ENCODE measurements at places on chromosomes 4 and X.

- no peak overlapping the region for H3K4me3 ChIP-seq
- no peaks in the 10 kb centered on the region for H3K36me3 ChIP-seq
- H3K4me1 ChIP-seq, result no peaks in the 10 kb centered on the region
- H3K27me3 ChIP-seq, result no peaks in the 10 kb centered on the region
Observed at GRCh38 chr4:125515016-125515415, 200.3 kb downstream of the FAT4 start.

DNA sequence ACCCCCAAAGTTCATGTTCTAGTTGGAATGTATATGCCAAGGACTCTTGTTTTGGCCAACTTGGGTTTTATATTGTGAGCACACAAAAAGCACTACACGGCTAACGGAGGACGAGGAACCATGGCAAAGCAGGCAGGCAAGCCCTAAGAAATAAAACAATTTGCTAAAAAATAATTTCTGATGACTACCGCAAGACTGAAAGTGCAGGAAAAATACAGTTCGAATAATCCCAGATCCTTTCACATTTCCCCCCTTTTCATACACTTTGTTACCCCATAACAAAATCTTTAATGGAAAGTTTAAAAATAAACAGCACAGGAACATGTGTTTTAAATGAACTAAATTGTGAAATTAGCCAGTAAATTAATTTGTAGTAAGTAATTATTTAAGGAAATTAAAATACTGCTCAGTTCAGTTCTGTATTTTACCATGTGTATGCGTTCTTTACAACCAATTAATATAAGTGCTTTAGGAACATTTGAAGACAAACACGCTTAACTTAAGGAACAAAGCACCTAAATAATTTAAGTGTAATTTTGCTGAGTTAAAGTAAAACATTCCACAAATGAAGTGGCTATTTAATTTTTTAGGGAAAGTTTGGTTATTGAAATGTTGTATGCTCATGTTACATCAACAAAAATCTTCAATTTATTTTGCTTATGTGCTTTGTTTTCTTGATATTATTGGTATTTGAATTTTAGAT, 12.4 kb upstream of the PITX2 start:
- no peak overlapping the region for H3K4me3 ChIP-seq
- H3K27ac ChIP-seq, result no peak overlapping the region
- no peaks in the 10 kb centered on the region for H3K36me3 ChIP-seq
- peaks cover 99% of the 10 kb centered on the region for H3K27me3 ChIP-seq
- peaks cover 51% of the 10 kb centered on the region for H3K4me1 ChIP-seq

DNA sequence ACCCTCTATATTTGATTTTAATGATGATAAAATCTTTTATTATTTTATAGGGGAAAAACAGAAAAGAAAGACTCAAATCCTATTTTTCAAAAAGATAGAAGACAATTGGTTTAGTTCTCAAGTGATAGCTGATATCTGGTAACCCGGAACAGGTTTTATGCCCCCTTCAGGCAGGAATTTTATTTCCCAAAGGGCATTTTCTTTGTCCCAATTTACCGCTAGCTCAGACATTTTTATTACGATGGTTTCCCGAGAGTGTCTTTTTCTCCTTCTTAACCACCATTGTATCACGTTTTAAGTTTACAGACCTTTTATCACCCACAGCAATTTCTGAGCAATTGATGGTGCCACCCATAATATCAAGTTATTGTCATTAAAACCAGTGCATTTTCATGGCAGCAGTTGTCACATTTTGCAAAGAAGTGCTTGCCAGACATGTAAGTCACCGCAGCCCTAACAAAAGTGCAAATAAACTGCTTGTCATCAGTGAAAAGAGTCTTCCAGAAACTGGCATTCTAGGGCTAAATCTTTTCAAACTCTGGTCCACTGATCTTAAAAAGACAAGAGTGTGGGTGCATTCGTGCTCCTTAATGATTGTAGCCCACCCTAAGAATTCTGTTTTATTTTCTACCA, 204.8 kb upstream of the VCX start:
- no peak overlapping the region for H3K4me3 ChIP-seq
- no peaks in the 10 kb centered on the region for H3K36me3 ChIP-seq
- no peak overlapping the region for H3K27ac ChIP-seq
- peak; percentile 16 for DNase-seq

DNA sequence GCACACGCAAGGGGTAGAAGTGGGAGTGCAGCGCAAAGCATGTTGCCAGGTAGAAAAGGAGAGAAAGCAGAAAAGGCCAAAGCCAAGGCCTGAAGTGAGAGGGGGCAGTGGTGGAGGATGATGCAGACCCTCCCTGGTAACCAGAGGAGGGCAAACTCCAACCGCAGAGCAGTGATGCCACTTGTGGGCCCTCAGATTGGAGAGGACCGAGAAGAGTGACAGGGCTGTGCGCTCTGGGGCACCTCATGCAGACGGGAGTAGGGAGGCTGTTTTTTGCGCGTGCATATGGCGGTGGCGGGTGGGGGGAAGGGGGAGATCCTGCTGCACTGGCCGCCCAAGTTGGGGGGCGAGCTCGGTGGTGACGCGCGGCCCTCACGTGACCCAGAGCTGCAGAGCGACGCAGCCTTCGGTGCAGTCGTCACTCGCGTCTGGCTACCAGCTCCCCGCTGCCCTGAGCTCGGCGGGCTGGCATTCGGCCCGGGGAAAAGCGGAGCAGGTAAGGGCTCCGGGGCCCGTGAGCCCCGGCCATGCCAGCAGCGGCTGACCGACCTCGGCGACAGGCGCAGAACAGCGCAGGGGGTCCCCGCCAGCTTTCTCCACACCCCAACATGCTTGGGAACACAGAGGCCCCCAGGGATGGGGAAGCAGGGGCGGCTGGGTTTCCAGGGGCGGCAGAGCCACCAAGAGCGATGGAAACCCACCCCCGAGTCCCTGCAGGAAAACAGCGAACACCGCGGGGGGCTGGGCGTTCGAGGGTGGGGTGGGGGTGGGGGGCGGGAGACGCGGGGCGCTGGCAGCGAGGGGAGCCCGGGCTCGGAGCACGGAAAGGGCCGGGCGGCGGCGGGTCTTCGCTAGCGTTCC, at the start of gene BEX3:
TSS of gene BEX3 (plus strand) at position 421 of the 861 bp plus-strand sequence. CDS start 984 bp downstream, outside the sequence.
- no peaks in the 10 kb centered on the region for H3K36me3 ChIP-seq
- H3K4me1 ChIP-seq, result peaks cover 4% of the 10 kb centered on the region
- peak within 1 kb of the TSS; percentile 93 for H3K27ac ChIP-seq
- H3K4me3 ChIP-seq, result peak within 1 kb of the TSS; percentile 73

GRCh38 chr4:152806501-152807125, 26.9 kb downstream of the ARFIP1 start:
- H3K36me3 ChIP-seq, result no peaks in the 10 kb centered on the region
- H3K4me1 ChIP-seq, result no peaks in the 10 kb centered on the region
- no peaks in the 10 kb centered on the region for H3K27me3 ChIP-seq
- no peak overlapping the region for H3K27ac ChIP-seq

DNA sequence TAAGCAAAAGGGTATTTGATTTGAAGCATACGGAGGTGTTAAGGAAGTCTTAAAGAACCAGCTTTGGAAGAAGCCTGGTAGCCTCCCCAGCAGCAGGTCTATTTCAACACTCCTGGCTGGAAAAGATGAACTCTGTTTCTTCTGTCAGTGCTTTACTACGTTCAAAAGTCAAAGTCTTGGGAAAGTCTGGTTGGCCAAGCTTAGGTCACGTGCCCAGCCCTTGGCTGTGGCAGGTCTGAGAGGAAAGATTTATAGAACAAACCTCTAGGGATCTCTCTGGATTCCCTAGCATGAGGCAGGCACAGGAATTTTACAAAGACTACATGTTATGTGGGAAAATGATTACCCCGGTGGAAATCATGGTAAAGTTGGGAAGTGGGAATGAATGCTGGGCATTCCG, 8.6 kb upstream of the ARHGAP10 start:
- no peak overlapping the region for H3K27ac ChIP-seq
- H3K36me3 ChIP-seq, result no peaks in the 10 kb centered on the region
- no peaks in the 10 kb centered on the region for H3K4me1 ChIP-seq
- no peak overlapping the region for H3K4me3 ChIP-seq

DNA sequence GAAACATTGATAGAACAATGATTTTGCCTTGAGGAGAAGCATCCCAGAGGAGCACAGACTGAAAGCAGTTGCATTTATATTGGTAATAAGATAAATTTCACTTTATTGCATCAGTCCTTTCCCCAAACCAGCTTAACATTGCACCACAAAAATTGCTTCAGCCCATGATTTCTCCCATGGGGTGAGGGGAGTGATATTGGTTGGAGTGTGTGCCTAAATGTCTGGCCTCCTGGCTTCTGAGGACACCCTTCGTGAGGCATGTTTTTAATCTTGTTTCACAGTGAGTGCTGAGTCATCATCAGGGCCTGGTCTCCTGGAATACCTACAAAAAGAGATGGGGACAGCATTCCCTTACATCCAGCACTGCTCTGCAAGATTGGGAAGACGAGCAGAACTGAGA, 487.9 kb downstream of the C4orf33 start:
- no peaks in the 10 kb centered on the region for H3K4me1 ChIP-seq
- H3K27ac ChIP-seq, result no peak overlapping the region
- no peak for DNase-seq
- no peaks in the 10 kb centered on the region for H3K36me3 ChIP-seq
- H3K4me3 ChIP-seq, result no peak overlapping the region

- no peak for DNase-seq
- H3K4me3 ChIP-seq, result no peak overlapping the region
- no peak overlapping the region for H3K27ac ChIP-seq
- H3K4me1 ChIP-seq, result peaks cover 20% of the 10 kb centered on the region
Observed at GRCh38 chr4:8356856-8357255, 83.7 kb downstream of the ACOX3 start.

GRCh38 chrX:40784516-40785151, 49.3 kb upstream of the MED14 start:
- H3K36me3 ChIP-seq, result no peaks in the 10 kb centered on the region
- no peak overlapping the region for H3K27ac ChIP-seq
- DNase-seq, result no peak
- no peaks in the 10 kb centered on the region for H3K4me1 ChIP-seq

- no peak overlapping the region for H3K27ac ChIP-seq
- H3K4me1 ChIP-seq, result no peaks in the 10 kb centered on the region
- H3K27me3 ChIP-seq, result no peaks in the 10 kb centered on the region
- DNase-seq, result no peak
Observed at GRCh38 chr4:108829966-108830492, 67.2 kb upstream of the ETNPPL start.

DNA sequence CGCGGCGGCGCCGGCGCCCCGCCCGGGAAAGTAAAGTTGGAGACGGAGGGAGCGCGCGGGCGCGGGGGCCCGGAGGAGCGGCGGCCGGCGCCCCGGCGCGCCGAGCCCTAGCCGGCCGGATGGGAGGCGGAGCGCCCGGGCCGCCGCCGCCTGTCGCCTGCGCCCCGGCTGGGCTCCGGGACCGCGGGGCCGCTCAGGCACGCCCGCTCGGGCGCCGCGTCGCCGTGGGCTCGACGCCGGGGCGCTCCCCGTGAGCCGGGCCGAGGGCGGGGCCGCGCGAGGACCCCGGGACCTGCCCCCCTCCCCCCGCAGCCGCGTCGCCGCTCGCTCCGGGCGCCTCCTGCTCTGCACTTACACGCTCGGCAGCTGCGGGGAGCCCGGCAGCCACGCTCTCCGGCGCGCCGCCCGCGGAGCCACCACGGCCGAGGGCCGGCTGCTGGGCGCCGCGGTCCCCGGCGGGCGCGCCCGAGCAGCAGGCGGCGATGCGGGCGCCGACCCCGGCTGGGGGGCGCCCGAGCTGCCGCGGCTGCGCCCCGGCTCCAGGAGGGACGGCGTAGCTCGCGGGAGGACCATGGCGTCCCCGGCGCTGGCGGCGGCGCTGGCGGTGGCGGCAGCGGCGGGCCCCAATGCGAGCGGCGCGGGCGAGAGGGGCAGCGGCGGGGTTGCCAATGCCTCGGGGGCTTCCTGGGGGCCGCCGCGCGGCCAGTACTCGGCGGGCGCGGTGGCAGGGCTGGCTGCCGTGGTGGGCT, at the start of gene ADRA2C:
TSS of gene ADRA2C (plus strand) at position 350 of the 749 bp plus-strand sequence. CDS start at position 572, 222 bp downstream.
- no peak for DNase-seq
- peaks cover 29% of the 10 kb centered on the region for H3K4me1 ChIP-seq
- no peaks in the 10 kb centered on the region for H3K36me3 ChIP-seq
- H3K27ac ChIP-seq, result no peak within 1 kb of the TSS
- H3K4me3 ChIP-seq, result no peak within 1 kb of the TSS

- DNase-seq, result no peak
- no peak overlapping the region for H3K4me3 ChIP-seq
- no peaks in the 10 kb centered on the region for H3K27me3 ChIP-seq
- H3K36me3 ChIP-seq, result peaks cover 22% of the 10 kb centered on the region
Observed at GRCh38 chr4:183284258-183284785, 35.8 kb downstream of the CLDN22 start.

GRCh38 chrX:18927558-18927957, 56.4 kb downstream of the PHKA2 start:
- H3K4me1 ChIP-seq, result no peaks in the 10 kb centered on the region
- peaks cover 8% of the 10 kb centered on the region for H3K27me3 ChIP-seq
- no peak overlapping the region for H3K27ac ChIP-seq
- no peak overlapping the region for H3K4me3 ChIP-seq

- no peaks in the 10 kb centered on the region for H3K36me3 ChIP-seq
- H3K27me3 ChIP-seq, result no peaks in the 10 kb centered on the region
- no peak for DNase-seq
- H3K4me3 ChIP-seq, result no peak overlapping the region
- H3K4me1 ChIP-seq, result no peaks in the 10 kb centered on the region
- no peak overlapping the region for H3K27ac ChIP-seq
Observed at GRCh38 chrX:67781132-67781531, 237.3 kb downstream of the AR start.
